Body of pancreas (tissue), 4 donors: ENCODE measurements at places on chromosomes 12 and 14. TPM values are rescaled to one million over a fixed set of nuclear protein-coding genes. Genes with fewer than 3 reads are reported as not detected.
A peak's percentile ranks its signal among the peaks of the same experiment; 100 is the strongest.

GRCh38 chr12:63875703-63876102 lies 31.2 kb downstream of the SRGAP1 start:
- no peak for DNase-seq

DNA sequence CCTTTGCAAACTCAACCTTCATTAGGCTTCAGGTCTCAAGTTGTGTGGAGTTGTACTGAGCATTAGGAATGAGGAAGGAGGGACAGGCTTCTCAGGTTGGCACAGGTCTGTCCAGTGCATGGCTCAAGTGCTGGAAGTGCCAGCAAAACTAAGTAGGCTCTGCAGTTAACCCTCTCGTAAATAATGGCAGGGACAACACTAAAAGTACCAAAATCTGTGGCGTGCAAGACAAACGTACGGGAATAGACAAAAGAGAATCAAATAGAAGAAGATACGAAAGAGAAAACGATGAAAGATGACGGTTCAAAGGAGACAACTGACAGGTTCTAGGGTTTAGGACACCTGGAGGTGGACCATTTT lies 612 bp downstream of the TRAPPC6B start:
- peak; percentile 37 for DNase-seq

DNA sequence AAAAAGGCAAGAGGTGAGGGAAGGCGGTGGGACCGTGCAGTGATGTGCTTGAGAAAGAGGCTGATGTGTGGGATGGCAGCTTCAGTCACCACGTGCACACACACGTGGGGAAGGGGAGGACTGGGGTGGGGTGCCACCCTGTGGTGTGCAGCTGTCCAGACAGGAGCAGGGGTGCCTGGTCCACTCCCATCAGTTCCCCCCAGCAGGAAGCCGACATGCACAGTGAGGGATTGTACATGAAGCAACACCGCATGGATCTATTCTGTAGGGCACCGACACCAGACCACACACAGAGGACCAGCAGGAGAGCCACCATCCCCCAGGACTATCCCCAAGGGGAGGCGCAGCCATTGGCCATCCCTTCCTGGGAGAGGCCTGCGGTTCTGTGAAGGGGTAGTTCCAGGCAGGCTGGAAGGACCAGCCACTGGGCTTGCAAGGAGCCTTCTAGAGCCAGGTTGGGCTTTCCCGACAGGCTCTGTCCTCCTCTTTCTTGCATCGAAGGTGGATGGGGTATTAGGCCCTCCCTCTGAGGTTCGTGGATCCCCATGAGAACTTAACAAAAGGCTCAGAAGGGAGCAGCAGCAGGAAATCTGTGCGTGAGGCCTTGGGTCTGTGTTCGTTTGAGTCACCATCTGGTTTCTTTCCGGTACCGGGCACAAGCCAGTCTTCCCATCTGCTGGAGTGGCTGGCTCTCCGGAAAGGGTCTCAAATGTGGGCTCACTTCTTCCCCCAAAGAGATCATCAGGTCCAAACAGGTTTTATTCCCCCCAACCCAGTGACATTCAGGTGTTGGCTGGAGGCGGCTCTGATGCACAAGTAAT lies 59.8 kb downstream of the PLEKHG3 start:
- DNase-seq, result peak; percentile 28

GRCh38 chr12:27009881-27010301 lies 4.3 kb downstream of the TM7SF3 start:
- DNase-seq, result no peak

DNA sequence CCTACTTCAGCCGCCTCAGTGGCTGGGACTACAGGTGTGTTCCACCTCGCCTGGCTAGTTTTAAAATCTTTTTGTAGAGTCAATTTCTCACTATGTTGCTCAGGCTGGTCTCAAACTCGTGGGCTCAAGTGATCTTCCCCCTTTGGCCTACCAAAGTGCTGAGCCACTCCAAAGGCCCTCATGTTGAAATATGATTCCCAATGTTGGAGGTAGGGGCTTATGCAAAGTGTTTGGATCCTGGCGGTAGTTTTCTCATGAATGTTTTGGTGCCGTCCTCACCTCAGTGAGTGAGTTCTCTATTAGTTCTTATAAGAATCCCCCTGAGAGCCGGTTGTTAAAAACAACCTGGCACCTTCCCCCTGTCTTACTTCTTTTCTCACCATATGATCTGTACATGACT lies 784.6 kb downstream of the TMTC2 start:
- DNase-seq, result no peak

DNA sequence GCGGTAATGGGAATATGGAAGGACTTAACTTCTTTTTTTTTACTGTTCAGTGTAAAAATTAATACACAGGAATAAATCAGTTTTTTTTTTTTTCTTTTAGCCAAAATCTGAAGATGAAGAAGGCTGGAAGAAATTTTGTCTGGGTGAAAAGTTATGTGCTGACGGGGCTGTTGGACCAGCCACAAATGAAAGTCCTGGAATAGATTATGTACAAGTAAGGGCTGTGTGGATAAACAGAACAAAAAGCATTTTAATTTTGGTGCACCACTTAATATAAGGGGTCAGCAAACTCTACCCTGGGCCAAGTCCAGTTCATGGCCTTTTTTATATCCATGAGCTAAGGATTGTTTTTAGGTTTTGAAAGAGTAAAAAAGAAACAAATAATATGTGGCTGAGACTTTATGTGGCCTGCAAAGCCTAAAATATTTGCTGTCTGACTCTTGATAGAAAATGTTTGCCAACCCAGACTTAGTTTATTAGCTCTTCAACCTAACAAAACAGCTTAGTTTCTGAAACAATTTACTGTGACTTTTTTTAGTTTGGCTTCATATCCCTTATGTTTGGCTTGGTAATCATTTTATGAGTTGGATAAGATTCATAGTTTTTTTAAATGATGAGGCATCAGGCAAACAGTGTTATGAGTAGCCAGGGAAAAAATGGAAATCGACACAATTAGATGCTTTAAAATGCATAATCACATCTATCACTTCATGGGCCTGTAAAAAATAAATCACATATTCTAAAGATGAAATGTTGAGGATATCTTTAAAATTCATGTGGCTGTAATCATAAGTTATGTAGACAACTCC lies 8.4 kb downstream of the GEMIN2 start:
- DNase-seq, result no peak

Gene EEF1AKMT3
- 15.0 TPM for total RNA-seq

Gene NFATC4
- total RNA-seq, result 19.8 TPM

Gene SMCO2
- total RNA-seq, result not detected
